Mesothelial cell of epicardium (in vitro differentiated cells): ENCODE measurements at places on chromosomes 7 and 10. TPM values are rescaled to one million over a fixed set of nuclear protein-coding genes. Genes with fewer than 3 reads are reported as not detected.

DNA sequence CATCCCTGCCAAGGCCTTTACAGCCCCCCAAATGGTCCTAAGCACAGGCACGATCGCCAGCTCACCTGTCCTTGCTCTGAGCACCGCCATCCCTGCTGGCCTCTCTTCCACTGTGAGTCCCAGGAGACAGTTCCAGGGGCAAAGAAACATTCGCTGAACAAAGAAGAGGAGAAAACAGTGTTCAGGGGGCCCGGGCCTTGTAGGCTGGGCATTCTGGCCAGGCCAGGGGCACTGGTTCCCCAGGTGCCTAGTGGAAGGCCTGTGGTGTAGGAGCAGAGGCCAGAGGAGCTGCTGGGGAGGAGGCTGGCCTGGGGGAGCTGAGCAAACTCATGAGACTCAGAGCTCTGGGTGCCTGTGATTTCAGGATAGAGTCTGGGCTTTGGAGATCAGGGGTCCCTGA is 22.6 kb downstream of the AQP1 start:
- no peak for DNase-seq

DNA sequence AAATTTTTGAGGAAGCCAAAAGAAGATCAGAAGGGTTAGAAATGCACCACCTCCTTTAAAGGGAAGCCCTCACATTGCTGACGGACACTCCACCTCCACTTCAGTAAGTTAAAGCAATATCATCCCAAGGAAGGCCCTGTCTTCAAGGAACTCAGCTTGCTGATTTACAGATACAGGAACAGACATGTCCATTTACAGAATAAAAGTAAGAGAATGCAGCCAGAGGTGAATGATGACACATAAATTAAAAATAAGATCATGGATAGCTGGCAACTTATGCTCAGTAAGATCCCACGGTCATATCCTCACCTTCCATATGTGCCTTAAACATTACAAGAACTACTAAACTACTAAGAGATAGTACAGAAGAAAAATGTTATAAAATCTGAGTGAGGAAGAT is 20.4 kb downstream of the GRB10 start:
- DNase-seq: no peak

DNA sequence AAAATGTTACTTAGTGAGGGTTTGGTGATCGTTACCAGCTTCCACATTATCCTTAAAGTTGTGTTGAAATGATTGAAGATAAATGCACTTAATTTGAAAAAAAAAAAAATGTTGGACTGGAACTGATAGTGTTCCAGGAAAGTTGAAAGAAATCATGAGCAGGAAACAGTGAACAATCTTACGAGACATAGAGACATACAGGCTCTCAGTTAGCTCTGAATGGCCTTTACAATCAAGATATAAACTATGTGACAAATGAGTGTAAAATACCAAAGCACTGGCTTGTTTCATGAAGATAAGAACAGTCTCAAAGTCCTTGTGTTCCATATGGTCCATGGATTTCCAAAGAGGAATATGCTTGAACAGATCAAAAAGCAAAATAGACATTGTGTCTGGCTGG is 430.1 kb upstream of the ETV1 start:
- DNase-seq: no peak

GRCh38 chr7:74449809-74450397 is 3.8 kb upstream of the GTF2IRD1 start:
- DNase-seq: no peak

GRCh38 chr10:69334302-69335062 is 56.2 kb downstream of the HK1 start:
- no peak for DNase-seq

DNA sequence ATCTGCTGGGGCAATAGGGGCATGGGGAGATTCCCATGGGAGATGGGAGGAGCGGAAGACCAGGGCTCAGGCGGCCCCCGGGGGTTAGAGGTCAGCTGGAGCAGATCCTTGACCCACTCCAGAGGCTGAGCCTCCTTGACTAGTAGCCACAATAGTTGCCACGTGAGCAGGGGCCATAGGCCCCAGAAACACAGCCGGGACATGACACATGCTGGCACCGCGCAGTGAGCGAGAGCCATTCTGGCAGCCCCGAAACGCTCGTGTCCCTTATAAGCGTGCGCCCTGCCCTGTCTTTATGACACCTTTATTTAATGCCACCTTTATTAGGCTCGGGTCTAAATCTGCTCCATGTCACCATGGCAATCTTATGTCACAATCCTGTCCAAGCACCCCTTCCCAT is 11.0 kb upstream of the ACBD5 start:
- DNase-seq: no peak

DNA sequence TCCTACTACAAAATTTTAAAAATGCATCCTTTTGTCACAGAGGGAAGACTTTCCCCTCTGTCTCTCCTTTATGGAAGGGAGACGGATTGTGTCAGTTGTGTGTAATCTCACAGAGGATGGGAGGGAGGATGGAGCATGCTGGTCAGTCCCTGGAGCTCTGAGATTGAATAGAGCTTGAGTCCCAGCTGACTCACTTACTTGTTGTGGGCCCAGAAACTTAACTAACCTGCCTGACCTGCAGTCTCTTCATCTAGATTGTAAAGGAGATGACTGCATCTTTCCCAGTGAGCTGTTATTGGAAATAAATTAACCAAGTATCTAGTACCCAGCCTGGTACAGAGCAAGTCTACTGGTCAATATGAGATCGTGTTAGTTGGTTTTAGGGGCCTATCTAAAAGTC is 77.9 kb upstream of the ADO start:
- no peak for DNase-seq

- peak; percentile 17 for DNase-seq
These were observed 16.6 kb downstream of the ZNF777 start for GRCh38 chr7:149444287-149444686.

GRCh38 chr10:51918440-51918839 is 219.0 kb upstream of the CSTF2T start:
- DNase-seq: no peak

DNA sequence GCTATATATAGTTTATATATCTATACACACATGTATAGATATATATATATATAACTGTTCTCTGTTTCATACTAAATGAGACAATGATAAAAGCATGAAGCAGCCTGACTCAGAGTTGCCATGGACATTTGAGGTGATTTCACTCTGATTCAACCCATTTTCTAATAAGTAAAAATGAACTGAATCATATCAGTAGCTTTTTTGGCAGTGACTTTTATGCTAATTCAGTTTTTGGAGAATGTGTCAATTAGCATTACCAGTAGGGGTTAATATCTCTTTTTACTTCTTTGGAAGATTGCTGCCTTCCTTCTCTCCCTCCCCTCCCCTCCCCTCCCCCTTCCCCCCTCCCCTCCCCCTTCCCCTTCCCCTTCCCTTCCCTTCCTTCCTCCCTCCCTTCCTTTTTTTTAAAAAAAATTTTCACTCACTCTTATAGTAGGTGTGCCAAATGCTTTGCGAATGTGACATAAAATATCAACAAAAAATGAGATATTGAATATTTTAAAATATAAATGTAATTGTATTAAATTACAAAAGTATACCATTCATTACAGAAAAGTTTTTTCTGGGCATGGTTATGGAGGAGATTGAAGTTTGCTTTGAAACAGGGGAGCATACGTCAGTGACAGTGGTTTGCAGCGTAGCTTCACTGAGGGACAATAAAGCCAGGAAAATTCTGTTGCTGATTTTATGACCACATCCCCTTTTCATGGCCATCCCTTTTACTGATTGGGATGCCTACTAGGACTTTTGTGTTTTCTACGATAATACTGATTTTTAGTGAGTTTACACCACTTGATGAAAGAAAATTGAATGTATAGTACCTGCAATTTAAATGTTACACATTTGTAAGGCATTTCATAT is 64.0 kb upstream of the KLF6 start:
- DNase-seq: no peak

DNA sequence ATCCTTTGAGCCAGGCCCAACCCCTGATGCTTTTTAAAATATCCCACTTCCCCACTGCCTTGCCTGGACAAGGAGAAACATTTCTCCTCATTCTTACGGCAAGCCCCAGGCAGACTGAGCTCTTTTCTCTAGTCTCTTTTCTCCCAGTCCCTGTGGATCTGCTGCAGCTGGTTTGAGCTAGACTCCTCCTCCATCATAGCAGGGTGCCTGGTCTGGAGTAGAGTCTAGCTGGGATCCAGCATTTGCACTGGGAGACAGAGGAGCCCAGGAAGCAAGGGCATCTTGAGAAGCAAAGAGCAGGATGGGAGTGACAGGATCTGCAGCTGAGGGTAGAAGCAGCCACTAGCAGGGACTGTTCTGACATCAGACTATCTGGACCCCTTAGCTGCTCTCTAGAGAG is 562.3 kb upstream of the COBL start:
- no peak for DNase-seq

GRCh38 chr7:5278766-5279165 is 4.0 kb upstream of the SLC29A4 start:
- no peak for DNase-seq

DNA sequence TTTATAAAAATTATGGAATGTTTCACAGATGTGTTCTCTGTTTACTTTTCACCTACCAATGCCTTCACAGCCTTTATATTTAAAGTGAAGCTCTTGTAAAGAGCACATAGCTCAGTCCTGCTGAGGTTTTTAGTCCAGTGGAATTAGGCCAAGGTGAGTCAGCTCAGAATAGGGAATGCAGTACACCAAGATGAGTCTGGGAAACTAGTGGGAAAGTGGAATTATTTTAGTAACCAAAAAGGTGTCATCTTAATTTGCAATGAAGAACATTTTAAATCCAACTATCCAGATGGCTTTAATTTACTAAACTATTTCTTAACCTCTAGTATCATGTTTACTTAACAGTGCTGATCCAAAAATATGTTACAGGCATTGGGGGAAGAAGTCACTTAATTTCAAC is 236.3 kb upstream of the CTBP2 start:
- DNase-seq: no peak

DNA sequence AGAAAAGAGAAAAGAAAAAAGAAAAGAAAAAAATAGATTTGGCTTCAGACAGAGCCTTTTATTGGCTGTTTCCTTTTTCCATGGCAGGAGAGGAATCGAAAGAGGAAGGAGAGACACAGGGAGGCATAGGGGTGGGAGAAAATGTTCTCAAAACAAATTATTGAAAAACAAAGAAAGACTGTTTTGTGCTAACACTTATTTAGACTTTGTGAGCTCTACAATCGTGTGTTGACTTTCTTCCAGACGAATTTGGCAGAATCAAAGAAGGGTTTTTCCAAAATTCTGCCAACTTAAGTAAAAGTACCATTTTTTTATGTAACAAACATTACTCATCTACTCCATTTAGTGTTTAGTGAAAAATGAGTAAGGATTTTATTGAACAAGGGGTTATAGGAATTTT is 982.2 kb downstream of the REEP3 start:
- no peak for DNase-seq

DNA sequence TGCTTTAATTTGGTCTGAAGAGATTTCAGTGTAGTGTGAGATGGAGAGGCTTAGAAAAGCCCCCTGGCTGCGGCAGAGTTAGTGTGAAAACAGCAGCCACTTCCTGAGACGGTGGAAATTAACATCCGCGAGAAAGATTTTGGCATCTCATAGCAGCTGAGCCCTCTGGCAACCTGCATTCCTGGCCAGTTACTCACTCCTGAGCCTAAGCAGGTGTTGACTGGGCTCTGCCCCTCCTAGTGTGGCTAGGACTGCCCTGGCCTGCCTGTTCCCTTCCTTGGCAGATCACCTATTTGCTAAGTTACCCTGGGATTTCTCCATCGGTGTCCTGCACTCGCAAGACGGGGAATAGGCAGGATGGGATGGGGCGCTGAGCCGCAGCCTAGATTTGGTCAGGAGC is 57.6 kb upstream of the LMTK2 start:
- no peak for DNase-seq

GRCh38 chr7:73789051-73789450 is 19.0 kb upstream of the CLDN3 start:
- DNase-seq: no peak

DNA sequence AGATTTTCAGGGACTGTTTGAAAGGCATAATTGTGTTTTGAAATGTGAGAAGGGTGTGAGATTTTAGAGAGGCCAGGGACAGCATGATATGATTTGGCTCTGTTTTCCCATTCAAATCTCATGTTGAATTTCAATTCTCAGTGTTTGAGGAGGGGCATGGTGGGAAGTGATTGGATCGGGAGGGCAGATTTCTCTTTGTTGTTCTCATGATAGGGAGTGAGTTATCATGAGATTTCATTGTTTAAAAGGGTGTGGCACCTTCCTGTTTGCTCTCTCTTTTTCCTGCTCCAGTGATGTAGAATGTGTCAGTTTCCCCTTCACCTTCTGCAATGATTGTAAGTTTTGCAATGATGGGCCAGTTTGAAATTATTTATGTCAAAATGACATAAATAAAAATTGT is 113.0 kb upstream of the PCDH15 start:
- DNase-seq: no peak

GRCh38 chr10:97505152-97505551 is 6.4 kb downstream of the UBTD1 start:
- no peak for DNase-seq

DNA sequence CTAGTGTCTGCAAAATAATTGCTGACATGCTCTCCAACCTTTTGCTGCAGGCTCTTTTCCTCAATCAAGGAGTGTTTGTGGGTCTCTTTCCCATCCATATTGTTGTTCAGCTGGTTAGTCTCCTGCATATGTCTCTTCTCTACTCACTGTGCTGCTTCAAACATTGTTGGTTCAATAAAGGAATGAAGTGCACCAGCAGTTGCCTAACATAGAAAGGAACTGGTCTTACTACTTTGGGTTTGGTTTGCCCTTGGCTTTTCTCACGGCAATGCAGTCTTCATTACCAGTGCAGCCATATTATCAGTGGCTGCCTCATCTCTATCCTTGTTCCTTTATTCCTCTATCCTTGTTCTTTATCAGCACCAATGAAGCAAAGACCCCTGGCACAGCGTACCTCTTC is 169.7 kb upstream of the TPK1 start:
- DNase-seq: no peak

- no peak for DNase-seq
These were observed 7.2 kb downstream of the WDR37 start for GRCh38 chr10:1063232-1063865.

- DNase-seq: no peak
These were observed 6.3 kb downstream of the GHRHR start for GRCh38 chr7:30970074-30970473.

- no peak for DNase-seq
These were observed 31.2 kb downstream of the WDR86 start for GRCh38 chr7:151378496-151379192.

The CDHR1 gene
- 0.16 to 0.25 TPM (median 0.24 TPM) in 3 replicates for total RNA-seq

The SUN3 gene
- total RNA-seq: not detected in 3 replicates

The PDE1C gene
- 0.68 to 2.1 TPM (median 0.94 TPM) in 3 replicates for total RNA-seq

The ITPRID1 gene
- total RNA-seq: not detected in 3 replicates

The HOXA3 gene
- total RNA-seq: 197 to 209 TPM (median 201 TPM) in 3 replicates

The TPK1 gene
- 3.3 to 3.9 TPM (median 3.4 TPM) in 3 replicates for total RNA-seq

The NRCAM gene
- 5.0 to 6.2 TPM (median 5.7 TPM) in 3 replicates for total RNA-seq

The LRRN3 gene
- 8.7 to 10.1 TPM (median 9.4 TPM) in 3 replicates for total RNA-seq

The PCDH15 gene
- 24.0 to 26.3 TPM (median 24.8 TPM) in 3 replicates for total RNA-seq

The SRRM3 gene
- 6.9 to 8.2 TPM (median 7.7 TPM) in 3 replicates for total RNA-seq

The TET1 gene
- total RNA-seq: 34.2 to 35.7 TPM (median 35.6 TPM) in 3 replicates

The MBL2 gene
- total RNA-seq: not detected in 3 replicates

The GET4 gene
- total RNA-seq: 67.9 to 77.6 TPM (median 72.2 TPM) in 3 replicates
